ENCODE measurements at places on chromosomes 2 and 18.

- peak; percentile 27 for DNase-seq
Observed at GRCh38 chr2:188902901-188903491, 71.2 kb upstream of the COL3A1 start.

DNA sequence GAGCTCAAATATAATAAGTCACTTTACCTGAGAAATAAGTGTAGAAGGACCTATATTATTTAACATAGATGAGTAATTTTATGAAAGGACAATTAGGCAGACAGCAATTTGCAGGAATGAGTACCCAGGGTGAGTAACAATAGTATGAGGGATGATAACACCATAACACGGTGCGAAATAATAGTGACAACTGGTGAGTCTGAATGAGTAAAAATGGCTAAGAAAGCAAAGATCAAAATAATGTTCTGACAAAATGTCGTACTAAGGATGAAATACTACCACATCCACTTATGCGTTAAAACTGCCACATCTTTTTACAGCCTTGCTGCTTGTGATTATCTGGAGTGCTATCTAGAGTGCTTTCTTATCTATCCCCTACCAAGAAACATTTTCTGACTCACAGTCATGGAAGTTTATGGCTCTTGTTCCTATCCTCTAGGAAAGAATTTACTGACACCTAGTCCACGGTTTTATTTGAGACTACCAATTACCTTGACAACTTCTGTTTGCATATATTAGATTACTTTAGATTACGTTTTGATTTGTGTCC is 929.7 kb downstream of the LRP1B start:
- no peak for DNase-seq

- no peak for DNase-seq
Observed at GRCh38 chr18:52236131-52236530, 103.9 kb upstream of the DCC start.

- DNase-seq = no peak
Observed at GRCh38 chr2:236380051-236380612, 115.9 kb upstream of the ASB18 start.

GRCh38 chr2:8710951-8711350 is 29.1 kb downstream of the ID2 start:
- no peak for DNase-seq

DNA sequence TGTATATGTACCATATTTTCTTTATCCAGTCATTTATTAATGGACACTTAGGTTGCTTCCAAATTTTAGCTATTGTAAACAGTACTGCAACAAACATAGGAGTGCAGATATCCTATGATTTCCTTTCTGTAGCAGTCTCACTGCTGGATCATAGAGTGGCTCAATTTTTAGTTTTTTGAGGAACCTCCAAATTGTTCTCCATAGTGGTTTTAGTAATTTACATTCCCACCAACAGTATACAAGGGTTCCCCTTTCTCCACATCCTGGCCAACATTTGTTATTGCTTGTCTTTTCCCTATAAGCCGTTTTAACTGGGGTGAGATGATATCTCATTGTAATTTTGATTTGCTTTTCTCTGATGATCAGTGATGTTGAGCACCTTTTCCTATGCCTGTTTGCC is 114.3 kb downstream of the TMEM17 start:
- no peak for DNase-seq
